Body of pancreas (tissue), 4 donors: ENCODE measurements at places on chromosomes 4 and X.
A peak's percentile ranks its signal among the peaks of the same experiment; 100 is the strongest.

DNA sequence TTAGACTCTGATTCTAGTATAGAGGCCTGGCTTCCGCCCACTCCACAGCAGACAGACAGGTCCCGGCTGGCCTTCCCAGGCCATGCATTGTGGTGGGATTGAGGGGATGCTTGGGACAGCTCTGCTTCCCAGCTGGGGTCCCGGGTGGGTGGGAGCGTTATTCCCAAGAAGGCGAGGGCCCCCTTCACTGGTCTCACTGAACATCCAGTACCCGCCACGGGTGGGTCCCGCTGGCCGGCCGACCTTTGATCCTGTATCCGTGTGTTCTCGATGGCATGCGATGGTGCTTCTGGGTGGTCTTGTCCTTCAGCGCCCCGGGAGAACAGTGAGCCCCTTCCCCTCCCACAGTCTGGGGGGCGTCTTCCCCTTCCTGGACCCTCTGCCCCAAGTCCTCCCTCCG, 231.4 kb downstream of the AFAP1 start:
- no peak for DNase-seq
- H3K27me3 ChIP-seq, result no peaks in the 10 kb centered on the region
- H3K27ac ChIP-seq, result no peak overlapping the region
- no peaks in the 10 kb centered on the region for H3K4me1 ChIP-seq
- no peaks in the 10 kb centered on the region for H3K36me3 ChIP-seq

GRCh38 chr4:149951152-149951900, 126.9 kb upstream of the DCLK2 start:
- DNase-seq, result no peak
- H3K4me3 ChIP-seq, result no peak overlapping the region
- H3K4me1 ChIP-seq, result no peaks in the 10 kb centered on the region
- H3K36me3 ChIP-seq, result no peaks in the 10 kb centered on the region

GRCh38 chrX:112108145-112108544, 25.6 kb upstream of the TRPC5 start:
- H3K36me3 ChIP-seq, result no peaks in the 10 kb centered on the region
- no peaks in the 10 kb centered on the region for H3K4me1 ChIP-seq
- no peak for DNase-seq
- H3K27ac ChIP-seq, result no peak overlapping the region
- no peaks in the 10 kb centered on the region for H3K27me3 ChIP-seq
- H3K4me3 ChIP-seq, result no peak overlapping the region

- no peak for DNase-seq
- no peaks in the 10 kb centered on the region for H3K36me3 ChIP-seq
- peaks cover 24% of the 10 kb centered on the region for H3K4me1 ChIP-seq
- H3K4me3 ChIP-seq, result no peak overlapping the region
- H3K27me3 ChIP-seq, result no peaks in the 10 kb centered on the region
Observed at GRCh38 chr4:152485726-152486276, 50.1 kb downstream of the FBXW7 start.

- H3K27ac ChIP-seq, result no peak overlapping the region
- H3K4me1 ChIP-seq, result peaks cover 7% of the 10 kb centered on the region
- H3K4me3 ChIP-seq, result no peak overlapping the region
- DNase-seq, result peak; percentile 29
Observed at GRCh38 chrX:22300130-22300529, 27.4 kb downstream of the CBLL2 start.

DNA sequence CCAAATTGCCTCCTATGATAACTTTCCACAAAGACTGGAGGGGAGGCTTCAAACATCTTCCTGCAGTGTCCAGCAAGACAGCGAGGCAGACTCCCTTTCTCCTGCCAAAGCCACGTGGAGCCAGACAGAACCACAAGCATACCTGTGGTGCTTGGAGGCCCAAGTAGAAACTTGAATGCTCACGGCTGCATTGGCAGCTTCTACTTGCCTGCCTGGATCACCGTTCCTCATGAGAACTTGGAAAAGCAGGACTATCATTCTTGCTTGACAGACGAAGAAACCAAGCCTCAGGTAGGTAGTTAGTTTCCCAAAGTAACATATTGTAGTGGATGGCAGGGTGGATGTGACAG, 216.3 kb upstream of the SFRP2 start:
- H3K4me1 ChIP-seq, result no peaks in the 10 kb centered on the region
- H3K27ac ChIP-seq, result no peak overlapping the region
- H3K36me3 ChIP-seq, result no peaks in the 10 kb centered on the region
- DNase-seq, result no peak
- H3K4me3 ChIP-seq, result no peak overlapping the region

GRCh38 chr4:159297091-159297490, 194.2 kb downstream of the RAPGEF2 start:
- no peak overlapping the region for H3K27ac ChIP-seq
- DNase-seq, result no peak
- H3K27me3 ChIP-seq, result no peaks in the 10 kb centered on the region
- H3K36me3 ChIP-seq, result no peaks in the 10 kb centered on the region
- peaks cover 9% of the 10 kb centered on the region for H3K4me1 ChIP-seq

GRCh38 chrX:71081330-71082123, 13.4 kb upstream of the SNX12 start:
- H3K36me3 ChIP-seq, result no peaks in the 10 kb centered on the region
- no peak overlapping the region for H3K4me3 ChIP-seq
- H3K4me1 ChIP-seq, result no peaks in the 10 kb centered on the region
- no peaks in the 10 kb centered on the region for H3K27me3 ChIP-seq

GRCh38 chrX:37759878-37760418, 19.9 kb upstream of the CYBB start:
- H3K4me1 ChIP-seq, result no peaks in the 10 kb centered on the region
- no peak overlapping the region for H3K27ac ChIP-seq
- no peak overlapping the region for H3K4me3 ChIP-seq
- no peaks in the 10 kb centered on the region for H3K36me3 ChIP-seq
- no peaks in the 10 kb centered on the region for H3K27me3 ChIP-seq

- H3K4me3 ChIP-seq, result no peak overlapping the region
- H3K36me3 ChIP-seq, result no peaks in the 10 kb centered on the region
- H3K27me3 ChIP-seq, result no peaks in the 10 kb centered on the region
- no peak overlapping the region for H3K27ac ChIP-seq
- peaks cover 53% of the 10 kb centered on the region for H3K4me1 ChIP-seq
Observed at GRCh38 chrX:31219174-31219573, 147.3 kb upstream of the FTHL17 start.

- no peak overlapping the region for H3K27ac ChIP-seq
- no peaks in the 10 kb centered on the region for H3K27me3 ChIP-seq
- peak; percentile 73 for DNase-seq
- no peak overlapping the region for H3K4me3 ChIP-seq
Observed at GRCh38 chr4:87150498-87151261, 69.7 kb downstream of the KLHL8 start.

- H3K4me1 ChIP-seq, result no peaks in the 10 kb centered on the region
- no peak overlapping the region for H3K27ac ChIP-seq
- H3K36me3 ChIP-seq, result peaks cover 1% of the 10 kb centered on the region
- DNase-seq, result no peak
- no peaks in the 10 kb centered on the region for H3K27me3 ChIP-seq
- H3K4me3 ChIP-seq, result no peak overlapping the region
Observed at GRCh38 chr4:186622788-186623464, 67.6 kb upstream of the MTNR1A start.

DNA sequence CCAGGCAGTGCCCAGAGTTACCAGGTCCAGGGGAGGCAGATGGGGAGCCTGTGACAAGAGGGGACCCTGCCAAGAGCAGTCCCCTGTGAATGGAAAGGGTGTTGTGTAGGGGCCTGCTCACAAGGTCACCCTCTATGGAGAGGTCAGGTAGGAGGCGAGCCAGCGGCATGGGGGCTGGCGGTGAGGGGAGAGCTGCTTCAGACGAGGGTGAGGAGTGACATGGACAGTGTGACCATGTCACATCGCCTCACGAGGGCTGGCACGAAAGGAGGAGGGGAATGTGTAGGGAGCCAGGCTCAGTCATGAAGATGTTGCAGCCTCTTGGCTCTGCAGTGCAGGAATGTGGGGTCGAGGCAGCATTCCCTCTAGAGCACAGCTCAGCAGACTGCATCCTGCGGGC, 29.6 kb downstream of the CLCN4 start:
- no peak overlapping the region for H3K4me3 ChIP-seq
- H3K4me1 ChIP-seq, result no peaks in the 10 kb centered on the region
- no peak overlapping the region for H3K27ac ChIP-seq
- no peaks in the 10 kb centered on the region for H3K36me3 ChIP-seq

DNA sequence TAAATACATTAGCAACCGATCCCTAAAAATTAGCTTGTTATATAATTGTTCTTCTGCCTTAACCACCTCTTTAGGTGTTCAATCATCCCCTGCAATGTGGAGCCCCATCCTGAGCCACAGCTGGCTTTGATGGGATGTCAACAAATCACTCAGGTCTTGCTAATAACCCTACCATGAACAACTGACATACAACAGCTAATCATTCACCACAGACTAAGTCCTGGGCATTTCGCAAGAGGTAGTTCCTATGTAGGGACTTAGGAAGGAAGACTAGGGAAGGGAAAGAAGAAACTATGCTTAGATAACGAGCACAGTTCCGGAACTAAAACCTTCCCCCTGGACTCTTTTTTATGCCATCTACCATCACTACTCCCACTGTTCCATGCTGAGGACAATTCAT, 63.6 kb upstream of the PTCHD1 start:
- H3K27me3 ChIP-seq, result no peaks in the 10 kb centered on the region
- no peak for DNase-seq
- H3K4me3 ChIP-seq, result no peak overlapping the region
- no peaks in the 10 kb centered on the region for H3K36me3 ChIP-seq
- no peaks in the 10 kb centered on the region for H3K4me1 ChIP-seq
- no peak overlapping the region for H3K27ac ChIP-seq

DNA sequence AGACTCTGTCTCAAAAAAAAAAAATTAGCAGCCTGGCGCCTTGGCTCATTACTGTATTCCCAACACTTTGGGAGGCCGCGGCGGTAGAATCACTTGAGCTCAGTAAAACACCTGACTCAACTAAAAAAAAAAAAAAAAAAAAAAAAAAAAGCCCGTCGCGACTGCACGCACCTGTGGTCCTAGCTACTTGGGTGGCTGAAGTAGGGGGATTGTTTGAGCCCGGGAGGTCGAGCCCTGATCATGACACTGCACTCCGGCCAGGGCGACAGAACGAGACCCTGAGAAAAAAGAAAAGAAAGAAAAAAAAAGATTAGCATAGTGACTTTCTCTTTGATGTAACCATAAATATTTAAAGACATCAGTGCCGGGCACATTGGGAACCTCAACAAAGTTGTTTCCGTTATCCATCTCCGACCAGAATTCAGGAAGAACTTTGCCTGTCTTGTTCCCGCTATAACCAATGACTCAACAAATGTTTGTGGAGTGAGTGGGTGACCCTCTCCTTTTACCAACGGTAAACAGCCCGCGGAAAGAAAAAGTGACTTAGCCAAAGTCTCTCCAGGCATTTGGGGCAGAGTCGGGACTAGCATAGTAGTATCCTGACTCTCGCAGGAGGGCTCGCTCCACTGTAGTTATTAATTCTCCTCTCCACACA, 553 bp upstream of the MED28 start:
- peaks cover 36% of the 10 kb centered on the region for H3K4me1 ChIP-seq
- H3K4me3 ChIP-seq, result peak overlapping the region; percentile 71
- no peaks in the 10 kb centered on the region for H3K27me3 ChIP-seq

GRCh38 chr4:76747563-76747962, 150.4 kb downstream of the SOWAHB start:
- no peaks in the 10 kb centered on the region for H3K27me3 ChIP-seq
- no peak for DNase-seq
- H3K36me3 ChIP-seq, result no peaks in the 10 kb centered on the region

GRCh38 chrX:11446949-11447348, 153.7 kb downstream of the AMELX start:
- H3K27ac ChIP-seq, result no peak overlapping the region
- H3K4me3 ChIP-seq, result no peak overlapping the region
- no peaks in the 10 kb centered on the region for H3K4me1 ChIP-seq
- DNase-seq, result no peak
- no peaks in the 10 kb centered on the region for H3K36me3 ChIP-seq

GRCh38 chr4:145530189-145530588, 48.5 kb downstream of the SMAD1 start:
- no peak overlapping the region for H3K27ac ChIP-seq
- no peaks in the 10 kb centered on the region for H3K27me3 ChIP-seq
- H3K4me3 ChIP-seq, result no peak overlapping the region
- H3K36me3 ChIP-seq, result no peaks in the 10 kb centered on the region

- H3K4me1 ChIP-seq, result no peaks in the 10 kb centered on the region
- no peak for DNase-seq
Observed at GRCh38 chrX:109374262-109374960, 107.5 kb downstream of the GUCY2F start.

DNA sequence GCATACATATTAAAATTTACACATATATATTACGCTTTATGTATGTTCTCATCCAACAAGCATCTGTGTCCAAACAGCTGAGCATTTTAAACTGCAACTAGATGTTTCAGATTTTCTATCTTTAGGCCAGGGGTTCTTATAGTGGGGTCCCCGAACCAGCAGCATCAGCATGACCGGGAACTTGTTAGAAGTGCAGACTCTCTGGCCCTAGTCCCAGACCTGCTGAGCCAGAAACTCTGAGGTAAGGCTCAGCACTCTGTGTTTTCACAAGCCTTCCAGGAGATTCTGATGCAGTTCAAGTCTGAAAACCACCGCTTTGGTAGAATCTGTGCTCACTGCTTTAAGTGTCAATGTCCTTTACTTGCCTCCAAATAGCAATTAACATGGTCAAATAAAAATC, 266.2 kb upstream of the CASK start:
- DNase-seq, result no peak
- H3K36me3 ChIP-seq, result no peaks in the 10 kb centered on the region
- no peak overlapping the region for H3K4me3 ChIP-seq
- H3K4me1 ChIP-seq, result no peaks in the 10 kb centered on the region

DNA sequence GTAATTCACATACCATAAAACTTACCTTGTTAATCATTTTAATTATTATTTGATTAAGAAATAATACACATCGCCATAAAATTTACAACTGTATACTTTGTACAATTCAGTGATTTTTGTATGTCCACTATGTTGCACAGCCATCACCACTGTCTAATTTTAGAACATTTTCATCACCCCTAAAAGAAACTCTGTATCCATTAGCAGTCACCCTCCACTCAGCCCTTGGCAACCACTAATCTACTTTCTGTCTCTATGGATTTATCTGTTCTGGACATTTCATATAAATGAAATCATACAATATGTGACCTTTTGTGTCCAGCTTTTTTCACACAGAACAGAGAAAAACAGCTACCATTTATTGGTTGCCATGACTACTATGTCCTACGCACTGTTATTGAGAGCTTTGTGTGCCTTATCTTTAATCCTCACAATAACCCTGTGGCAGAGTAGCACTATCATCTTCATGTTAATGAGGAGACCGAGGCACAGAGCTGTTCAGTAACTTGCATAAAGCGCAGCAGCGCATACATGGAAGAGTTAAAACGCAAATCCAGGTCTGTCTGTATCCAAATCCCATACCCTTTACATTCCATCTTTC, 64.6 kb upstream of the PAGE1 start:
- no peaks in the 10 kb centered on the region for H3K4me1 ChIP-seq
- DNase-seq, result no peak
- H3K27me3 ChIP-seq, result no peaks in the 10 kb centered on the region
- H3K36me3 ChIP-seq, result no peaks in the 10 kb centered on the region

- no peaks in the 10 kb centered on the region for H3K36me3 ChIP-seq
- no peaks in the 10 kb centered on the region for H3K4me1 ChIP-seq
- H3K4me3 ChIP-seq, result no peak overlapping the region
Observed at GRCh38 chr4:181507180-181507835, 735.9 kb upstream of the TENM3 start.
